ENCODE measurements at places on chromosomes 7 and 10.
A peak's percentile ranks its signal among the peaks of the same experiment; 100 is the strongest.

DNA sequence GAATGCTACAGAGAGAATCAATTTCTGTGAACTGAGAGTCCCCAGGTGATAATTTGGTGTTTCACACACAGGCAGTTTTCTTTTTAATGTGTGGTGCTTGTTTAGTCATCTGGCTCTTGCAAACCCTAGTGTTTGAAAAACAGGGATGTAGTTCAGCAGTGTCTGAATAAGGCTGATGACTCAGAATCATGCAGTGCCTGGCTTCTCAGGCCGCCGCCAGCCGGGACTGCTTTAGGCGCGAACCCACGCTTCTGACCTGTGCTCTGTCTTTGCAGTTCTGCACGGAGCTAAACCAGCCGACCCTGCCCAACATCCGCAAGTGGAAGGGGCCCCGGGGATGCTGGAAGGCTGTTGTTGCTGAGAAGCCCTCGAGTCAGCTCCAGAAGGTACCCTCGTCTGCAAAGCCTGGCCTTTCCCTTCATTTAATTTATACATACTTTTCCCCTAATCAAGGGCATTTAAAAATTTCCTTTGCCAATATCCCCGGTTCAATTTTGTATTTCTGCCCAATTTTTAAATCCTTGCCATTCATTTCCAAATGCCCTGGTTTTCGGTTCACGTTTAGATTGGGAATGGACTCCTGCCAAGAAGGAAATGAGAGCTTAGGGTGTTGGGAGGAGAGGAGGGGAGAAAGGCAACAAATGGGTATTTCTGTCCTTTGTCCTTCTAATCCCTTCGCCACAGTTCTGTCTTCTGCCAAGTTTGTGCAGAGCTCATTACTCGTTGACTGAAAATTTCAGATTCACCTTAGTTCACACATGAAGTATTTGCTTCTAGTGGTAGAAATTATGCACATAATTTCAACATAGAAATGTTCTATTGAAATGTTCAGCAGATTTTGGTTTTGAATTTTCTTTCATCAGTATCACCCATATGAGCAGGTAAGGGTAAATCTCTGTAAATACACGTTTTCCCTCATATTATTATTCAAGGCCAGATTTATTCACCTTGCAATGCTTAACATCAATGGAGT lies 108.5 kb upstream of the ANLN start:
- no peak for DNase-seq

- no peak for DNase-seq
These were observed 37.3 kb downstream of the DNAH11 start for GRCh38 chr7:21580073-21580521.

GRCh38 chr7:137026176-137026500 lies 157.7 kb downstream of the CHRM2 start:
- DNase-seq = no peak

GRCh38 chr7:76129366-76129765 lies 72.3 kb upstream of the SRRM3 start:
- no peak for DNase-seq

- no peak for DNase-seq
These were observed 707.5 kb upstream of the FZD8 start for GRCh38 chr10:36349445-36350078.

- DNase-seq = no peak
These were observed 156.7 kb downstream of the PLXNA4 start for GRCh38 chr7:132419542-132419941.

DNA sequence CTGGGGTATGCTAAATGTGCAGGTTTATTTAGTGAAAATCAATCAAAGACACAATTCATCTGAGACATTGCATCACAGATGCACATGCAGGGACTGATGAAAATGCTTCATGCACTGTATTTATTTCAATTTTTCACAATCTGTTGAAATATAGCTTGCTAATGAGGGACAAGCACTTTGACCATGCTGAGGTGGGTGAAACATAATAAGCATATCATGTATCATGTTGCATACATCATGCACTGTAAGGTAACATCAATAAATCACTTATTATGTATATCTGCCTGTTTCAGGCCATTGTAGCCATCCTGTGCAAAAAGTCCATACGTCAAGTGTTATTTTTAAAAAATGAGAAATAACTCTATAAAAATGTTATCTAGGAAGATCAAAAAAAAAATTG lies 426.9 kb upstream of the PCDH15 start:
- no peak for DNase-seq

- DNase-seq = no peak
These were observed 467.3 kb downstream of the PTPRN2 start for GRCh38 chr7:158120316-158120715.

- peak; percentile 86 for DNase-seq
These were observed 38.6 kb upstream of the SH2D4B start for GRCh38 chr10:80498833-80499741.

DNA sequence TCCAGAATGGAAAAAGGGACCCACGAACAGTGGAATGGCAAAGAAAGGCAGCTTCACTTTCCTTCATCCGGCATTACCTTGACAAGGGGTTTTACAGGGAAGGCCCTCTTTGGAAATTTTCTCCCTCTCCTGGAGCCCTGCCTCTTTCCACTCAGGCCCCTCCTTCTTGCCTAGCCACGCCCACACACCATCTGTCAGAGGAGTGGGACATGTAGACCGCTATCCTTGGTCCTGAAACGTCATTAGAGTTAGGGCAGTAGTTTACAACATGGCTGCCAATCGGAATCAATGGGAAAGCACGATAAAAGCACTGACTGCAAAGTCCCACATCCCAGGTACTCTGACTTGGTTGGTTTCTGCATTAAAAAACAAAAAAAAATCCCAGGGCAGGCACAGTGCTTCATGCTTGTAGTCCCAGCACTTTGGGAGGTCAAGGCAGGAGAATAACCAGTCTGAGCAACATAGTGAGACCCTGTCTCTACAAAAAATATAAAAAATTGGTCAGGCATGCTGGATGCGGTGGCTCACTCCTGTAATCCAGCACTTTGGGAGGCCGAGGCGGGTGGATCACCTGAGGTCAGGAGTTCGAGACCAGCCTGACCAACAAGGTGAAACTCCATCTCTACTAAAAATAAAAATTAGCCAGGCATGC lies 96.4 kb downstream of the MARCHF5 start:
- peak; percentile 32 for DNase-seq

- no peak for DNase-seq
These were observed 130.3 kb downstream of the SDK1 start for GRCh38 chr7:3431306-3431705.

- no peak for DNase-seq
These were observed 1060.5 kb downstream of the XPNPEP1 start for GRCh38 chr10:108862676-108863350.

- no peak for DNase-seq
These were observed 143.8 kb downstream of the CFTR start for GRCh38 chr7:117623606-117624005.

GRCh38 chr7:128341733-128342132 lies 2.0 kb downstream of the RBM28 start:
- no peak for DNase-seq

- no peak for DNase-seq
These were observed 21.4 kb upstream of the TFEC start for GRCh38 chr7:116052006-116052405.

- DNase-seq = no peak
These were observed 74.3 kb downstream of the CDH23 start for GRCh38 chr10:71471006-71471405.

- DNase-seq = no peak
These were observed 31.0 kb upstream of the CBLL1 start for GRCh38 chr7:107712896-107713295.

GRCh38 chr10:32971536-32972091 lies 13.6 kb upstream of the ITGB1 start:
- no peak for DNase-seq

- no peak for DNase-seq
These were observed 66.1 kb downstream of the ADD3 start for GRCh38 chr10:110073896-110074295.

DNA sequence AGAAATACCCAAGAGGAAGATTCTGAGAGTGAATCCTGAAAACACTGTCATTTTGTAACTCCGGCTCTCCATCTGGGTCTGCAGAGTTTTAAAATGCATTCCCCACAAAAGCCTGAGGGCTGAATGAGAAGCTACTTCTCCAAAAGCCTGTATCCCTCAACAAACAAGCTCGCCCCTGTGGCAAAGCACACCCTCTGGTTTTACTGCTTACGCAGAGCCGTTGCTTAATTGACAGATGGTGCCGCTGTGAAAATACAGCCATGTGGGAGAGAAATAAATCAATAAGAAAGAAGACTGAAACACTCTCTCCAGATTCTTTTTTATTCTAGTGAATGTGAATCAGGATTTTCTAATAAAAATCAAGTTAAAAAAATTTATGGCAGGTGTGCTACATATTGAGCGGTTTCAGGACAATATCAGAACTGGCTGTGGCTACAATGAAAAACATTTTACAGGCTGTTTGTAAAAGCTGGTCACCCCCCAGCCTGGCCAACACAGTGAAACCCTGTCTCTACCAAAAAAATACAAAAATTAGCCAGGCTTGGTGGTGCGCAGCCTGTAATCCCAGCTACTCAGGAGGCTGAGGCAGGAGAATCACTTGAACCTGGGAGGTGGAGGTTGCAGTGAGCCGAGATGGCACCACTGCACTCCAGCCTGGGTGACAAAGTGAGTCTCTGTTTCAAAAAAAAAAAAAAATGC lies 32.5 kb downstream of the C7orf33 start:
- no peak for DNase-seq

DNA sequence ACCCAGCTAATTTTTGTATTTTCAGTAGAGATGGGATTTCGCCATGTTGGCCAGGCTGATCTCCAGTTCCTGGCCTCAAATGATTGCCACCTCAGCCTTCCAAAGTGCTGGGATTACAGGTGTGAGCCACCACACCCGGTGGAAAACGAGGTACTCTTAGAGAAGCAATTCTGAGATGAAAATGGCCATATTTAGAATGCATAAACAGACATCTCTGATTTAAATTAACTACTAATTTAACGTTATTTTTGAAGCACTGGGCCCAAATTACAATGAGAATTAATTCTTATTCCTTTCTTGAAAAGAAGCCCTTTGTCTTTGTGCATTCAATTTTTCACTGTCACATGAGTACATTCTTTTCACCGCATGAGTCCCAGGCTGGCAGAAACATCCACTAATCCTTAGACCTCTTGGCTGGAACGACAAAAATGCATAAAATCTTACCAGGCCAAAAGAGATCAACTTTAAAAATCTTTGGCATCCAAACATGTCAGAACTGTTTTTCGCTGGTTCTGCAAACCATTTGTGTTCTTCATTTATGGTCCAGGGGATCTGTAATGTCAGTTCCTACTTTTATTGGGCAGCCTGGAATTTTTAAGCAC lies 60.1 kb upstream of the CAPZA2 start:
- DNase-seq = no peak

DNA sequence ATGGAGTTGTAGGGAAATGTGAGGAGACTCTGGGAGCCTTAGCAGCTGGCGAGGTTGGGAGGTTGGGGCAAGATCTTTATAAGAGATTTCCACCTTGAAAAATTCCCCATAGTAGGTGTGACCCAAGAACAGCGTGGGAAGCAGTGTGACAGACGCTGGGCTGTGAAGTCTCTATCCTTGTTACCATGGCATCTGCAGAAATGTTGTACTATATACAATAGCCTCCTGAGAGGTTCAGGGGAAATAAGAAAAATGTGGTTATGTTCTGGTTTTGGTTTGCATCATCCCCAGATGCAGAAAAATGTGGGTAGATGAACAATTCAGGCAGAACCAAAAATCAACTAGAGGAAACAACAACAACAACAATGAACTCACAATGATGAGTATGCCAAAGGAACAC lies 498.6 kb downstream of the SH2D4B start:
- DNase-seq = no peak

GRCh38 chr10:70617798-70618568 lies 15.4 kb upstream of the PRF1 start:
- peak; percentile 41 for DNase-seq

DNA sequence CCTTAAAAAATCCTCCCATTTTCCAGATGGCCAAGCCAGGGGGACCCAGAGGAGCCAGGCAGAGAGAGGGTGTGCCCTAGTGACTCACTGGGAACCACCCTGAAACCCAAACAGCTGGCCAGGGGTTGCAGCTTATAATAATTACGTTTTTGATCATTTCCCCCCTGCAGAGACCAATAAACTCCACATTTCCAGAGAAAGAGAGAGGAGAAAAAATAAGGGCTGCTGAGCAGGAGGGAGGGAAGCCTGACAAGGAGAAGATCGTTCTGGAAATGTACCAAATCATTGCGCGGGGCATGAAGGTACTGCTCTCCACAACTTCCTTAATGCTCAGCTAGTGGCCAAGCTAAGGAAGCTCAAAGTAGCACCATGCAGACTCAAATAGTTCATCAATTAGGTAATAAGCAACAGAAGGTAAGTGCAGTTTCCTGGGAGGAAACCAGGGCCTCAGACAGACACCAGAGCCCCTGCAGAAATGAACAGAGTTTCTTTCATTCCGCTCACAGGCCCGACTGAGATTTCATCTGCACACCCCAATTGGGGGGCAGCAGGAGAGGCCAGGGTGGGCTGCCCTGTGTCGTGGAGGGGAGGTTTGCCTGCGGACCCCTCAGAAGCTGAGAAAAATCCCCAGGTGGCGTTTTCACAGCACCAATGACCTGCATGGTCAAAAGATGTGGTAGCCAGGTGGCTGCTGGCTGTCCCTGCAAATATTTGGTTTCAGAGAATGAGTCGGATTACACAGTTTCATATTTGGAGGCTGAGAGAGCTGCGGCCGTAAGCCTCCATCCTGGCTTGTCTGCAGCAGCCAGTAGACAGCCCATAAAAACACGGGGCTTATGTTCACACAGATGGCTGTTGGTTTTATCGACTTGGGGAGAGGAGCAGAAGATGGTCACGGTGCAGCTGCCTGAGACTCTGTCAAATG lies 153.2 kb upstream of the LYZL2 start:
- no peak for DNase-seq

- peak; percentile 2 for DNase-seq
These were observed at the start of gene ELFN1 for GRCh38 chr7:1669954-1670893. ELFN1 (plus strand) TSS chr7:1670277; CDS start chr7:1744597, 74,320 bp downstream.
